ENCODE measurements at places on chromosomes 3 and 15.

GRCh38 chr3:106333911-106334618 is 465.3 kb upstream of the CBLB start:
- DNase-seq: no peak

DNA sequence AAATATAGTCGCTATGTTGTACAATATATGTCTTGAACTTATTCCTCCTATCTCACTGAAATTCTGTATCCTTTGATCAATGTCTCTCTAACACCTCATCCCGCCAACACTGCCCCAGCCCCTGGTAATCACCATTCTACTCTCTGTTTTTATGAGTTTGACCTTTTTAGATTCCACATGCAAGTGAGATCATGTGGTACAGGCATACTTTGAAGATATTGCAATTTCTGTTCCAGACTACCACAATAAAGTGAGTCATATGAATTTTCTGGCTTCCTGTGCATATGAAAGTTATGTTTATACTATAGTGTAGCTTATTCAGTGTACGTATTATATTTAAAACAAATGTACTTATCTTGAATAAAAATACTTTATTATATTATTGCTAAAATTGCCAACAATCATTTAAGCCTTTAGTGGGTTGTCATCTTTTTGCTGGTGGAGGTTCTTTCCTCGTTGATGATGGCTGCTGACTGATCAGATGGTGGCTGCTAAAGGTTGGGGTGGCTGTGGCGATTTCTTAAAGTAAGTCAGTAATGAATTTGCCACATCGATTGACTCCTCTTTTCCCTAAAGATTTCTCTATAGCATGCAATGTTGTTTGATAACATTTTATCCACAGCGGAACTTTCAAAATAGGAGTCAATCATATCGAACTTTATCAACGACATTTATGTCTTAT is 257.2 kb downstream of the NFKBIZ start:
- no peak for DNase-seq

DNA sequence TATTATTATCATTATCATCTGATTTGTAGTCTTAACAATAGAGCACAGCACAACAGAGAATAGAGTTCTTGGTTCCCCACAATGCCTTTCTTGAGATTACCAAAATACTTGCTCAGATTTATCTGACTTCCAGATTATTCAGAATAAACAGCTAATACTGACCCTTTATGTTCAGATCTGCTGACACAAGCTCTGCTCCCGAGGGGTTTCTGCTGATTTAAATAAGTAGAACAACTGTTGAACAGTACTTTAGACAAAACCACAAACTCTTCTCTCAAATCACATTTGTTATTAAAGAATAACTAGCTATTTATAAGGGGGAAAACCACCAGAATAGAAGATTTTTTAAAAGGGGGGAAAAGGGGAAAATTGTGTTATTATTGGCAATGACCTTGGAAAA is 380.2 kb upstream of the ATP11B start:
- DNase-seq: no peak

GRCh38 chr3:66404903-66405700 is 95.7 kb downstream of the LRIG1 start:
- DNase-seq: no peak

GRCh38 chr3:32998631-32999451 is 47.4 kb downstream of the CCR4 start:
- no peak for DNase-seq

DNA sequence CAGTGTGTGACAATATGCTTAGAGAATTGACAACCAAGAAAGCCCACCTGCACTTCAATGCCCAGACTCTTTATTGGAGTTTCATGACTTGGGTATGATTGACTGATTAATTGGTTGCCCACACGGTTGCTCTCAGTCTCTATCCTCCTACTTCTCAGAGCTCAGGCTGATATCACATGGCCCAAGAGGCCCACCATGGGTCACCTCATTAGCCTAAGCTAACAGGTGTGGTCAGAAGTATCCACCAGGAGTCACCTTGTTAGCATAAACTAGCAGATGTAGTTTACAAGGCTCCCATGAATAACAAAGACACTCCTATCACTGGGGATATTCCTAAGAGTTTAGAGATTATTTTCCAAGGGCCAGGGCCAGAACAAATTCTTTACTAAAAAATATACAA is 120.2 kb upstream of the MBNL1 start:
- no peak for DNase-seq

DNA sequence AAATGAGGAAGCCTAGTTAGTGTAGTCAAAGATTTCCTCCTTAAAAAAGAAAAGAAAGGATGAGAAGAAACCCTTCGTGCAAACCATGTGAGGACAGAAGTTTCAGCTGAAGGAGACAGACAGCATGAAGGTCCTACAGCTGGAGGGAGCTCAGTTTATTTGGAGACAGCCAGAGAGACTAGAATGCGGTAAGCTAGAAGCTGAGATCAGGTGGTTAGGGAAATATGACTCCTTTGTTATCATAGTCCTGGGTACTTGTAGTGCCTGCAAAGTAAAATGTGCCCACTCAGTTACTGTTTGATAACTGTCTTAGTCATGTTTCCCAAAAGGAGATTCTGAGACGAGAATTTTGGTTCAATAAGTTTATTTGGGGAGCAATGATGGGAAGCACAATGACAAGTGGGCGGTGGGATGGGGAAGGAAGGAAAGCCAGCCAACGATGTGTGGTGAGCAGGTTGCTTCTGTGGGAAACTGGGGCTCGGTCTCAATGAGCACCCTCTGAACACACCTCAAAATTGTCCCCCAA is 178.8 kb upstream of the SNTN start:
- no peak for DNase-seq

DNA sequence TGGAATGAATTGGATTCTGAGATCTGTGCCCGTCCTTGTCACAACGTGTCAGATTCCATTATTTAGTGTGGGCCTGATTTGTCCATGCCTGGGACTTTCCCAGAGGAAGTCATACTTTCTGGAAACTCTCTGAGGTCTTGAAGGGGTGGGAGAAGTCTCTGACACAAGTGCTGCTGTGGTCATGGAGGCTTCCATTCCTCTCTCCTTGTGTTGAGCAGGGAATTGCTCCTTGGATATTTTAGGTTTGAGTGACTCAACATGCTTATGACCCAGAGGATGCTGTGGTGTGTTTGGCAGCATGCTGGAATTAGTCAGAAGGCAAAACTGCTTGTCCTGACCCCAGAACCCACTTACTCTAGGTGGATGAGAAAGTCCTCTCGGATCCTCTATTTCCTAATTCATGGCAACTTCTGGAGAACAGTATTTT is 132.1 kb downstream of the LPP start:
- no peak for DNase-seq

All from NCI-H1436 (cell line).